ENCODE measurements at places on chromosomes 2 and 18.

DNA sequence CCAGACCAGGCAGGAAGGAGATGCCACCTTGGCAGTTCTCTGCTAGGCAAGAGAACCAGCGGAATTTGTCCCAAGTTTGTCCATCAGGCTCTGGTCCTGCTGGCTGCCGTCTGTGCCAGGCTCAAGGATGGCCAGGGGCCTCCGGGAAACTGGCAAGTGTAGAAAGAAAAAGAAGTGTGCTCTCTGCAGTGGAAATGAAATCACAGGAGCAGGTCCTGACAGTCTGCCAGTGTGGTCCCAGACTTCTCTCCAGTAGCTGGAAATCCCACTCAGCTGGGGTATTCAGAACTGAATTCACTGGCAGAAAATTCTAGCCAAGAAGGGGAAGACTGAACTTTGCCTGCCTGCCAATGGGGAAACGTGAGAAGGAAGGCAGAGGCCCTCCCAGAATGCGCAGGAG is 91.0 kb downstream of the STPG4 start:
- DNase-seq, result no peak

DNA sequence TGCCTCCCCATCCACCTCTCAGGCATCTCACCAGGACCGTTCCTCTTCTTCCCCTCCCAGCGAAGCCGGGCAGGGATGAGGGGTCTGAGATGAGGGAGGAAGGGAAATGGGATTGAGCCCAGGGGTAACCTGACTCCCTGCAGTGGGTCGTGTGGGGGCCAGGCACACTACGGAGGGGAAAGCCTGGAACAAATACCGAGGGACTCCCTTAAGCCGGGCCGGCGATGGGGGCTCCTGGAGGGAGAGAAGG is 250 bp upstream of the SPEG start:
- DNase-seq, result no peak

DNA sequence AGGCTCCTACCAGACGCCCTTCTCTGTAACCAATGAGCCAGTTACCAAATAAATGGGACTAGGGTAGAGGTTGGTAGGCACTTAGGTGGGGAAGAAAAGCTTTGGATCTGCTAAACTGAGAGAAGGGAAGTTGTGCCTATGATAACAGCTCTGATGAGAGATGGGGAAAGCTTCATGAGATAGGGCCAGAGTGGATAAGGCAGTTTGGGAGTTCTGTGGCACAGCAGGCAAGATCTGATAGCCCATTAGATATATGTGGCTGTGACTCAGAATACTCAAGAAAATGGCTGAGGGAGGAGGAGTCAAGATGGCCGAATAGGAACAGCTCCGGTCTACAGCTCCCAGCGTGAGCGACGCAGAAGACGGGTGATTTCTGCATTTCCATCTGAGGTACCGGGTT is 99.8 kb downstream of the PDE11A start:
- DNase-seq, result no peak

- DNase-seq, result no peak
Observed at GRCh38 chr2:178990533-178991241, 59.2 kb downstream of the CCDC141 start.

- DNase-seq, result no peak
Observed at GRCh38 chr2:160826496-160826895, 332.9 kb upstream of the RBMS1 start.

- DNase-seq, result no peak
Observed at GRCh38 chr2:233928594-233929351, 11.6 kb downstream of the TRPM8 start.

DNA sequence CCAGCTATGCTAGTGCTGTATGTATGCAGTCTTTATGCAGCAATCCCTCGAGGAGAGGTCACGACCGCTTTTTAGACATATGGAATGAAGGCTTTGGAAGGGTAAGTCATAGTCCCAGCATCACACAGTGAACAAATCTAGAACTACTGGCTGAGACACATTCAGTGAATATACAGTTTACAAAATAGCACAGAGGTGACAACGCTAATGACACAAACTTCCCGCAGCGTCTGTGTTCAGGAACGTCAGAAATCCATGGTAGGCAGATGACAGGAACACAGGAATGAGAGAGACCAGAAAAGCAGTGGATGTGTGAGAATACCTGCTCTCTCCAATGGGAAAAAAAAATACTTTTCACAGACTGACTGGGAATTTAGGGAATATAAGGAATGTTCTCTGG is 29.6 kb downstream of the CABYR start:
- DNase-seq, result no peak

DNA sequence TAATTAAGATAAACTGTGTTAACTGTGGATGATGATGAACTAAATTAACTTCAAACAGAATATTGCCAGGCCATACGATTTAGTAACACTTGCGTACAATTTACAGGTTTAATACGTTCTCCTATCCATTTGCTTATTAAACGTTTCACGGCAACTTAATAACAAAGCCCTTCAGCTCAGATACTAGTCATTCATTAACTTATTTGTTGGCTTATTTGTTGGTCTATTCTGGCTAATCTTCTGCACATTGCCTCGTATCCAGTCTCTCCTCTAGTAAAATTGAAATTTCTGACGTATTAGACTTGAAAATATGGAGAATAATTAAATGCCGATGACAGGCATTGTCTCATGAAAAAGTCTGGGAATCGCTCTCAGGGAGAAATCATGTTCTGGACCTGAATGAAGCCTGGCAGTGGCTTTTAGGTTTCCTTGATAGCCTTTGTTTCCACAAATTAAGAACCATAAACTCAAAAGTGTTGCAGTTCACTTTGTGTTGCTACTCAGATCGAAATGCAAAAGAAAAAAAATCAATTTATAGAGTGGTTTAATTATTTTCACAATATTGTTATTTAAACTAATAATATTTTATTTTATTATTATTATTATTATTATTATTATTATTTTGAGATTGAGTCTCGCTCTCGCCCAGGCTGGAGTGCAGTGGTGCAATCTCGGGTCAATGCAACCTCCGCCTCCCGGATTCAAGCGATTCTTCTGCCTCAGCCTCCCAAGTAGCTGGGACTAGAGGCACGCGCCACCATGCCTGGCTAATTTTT is 4.5 kb downstream of the SCLY start:
- no peak for DNase-seq

DNA sequence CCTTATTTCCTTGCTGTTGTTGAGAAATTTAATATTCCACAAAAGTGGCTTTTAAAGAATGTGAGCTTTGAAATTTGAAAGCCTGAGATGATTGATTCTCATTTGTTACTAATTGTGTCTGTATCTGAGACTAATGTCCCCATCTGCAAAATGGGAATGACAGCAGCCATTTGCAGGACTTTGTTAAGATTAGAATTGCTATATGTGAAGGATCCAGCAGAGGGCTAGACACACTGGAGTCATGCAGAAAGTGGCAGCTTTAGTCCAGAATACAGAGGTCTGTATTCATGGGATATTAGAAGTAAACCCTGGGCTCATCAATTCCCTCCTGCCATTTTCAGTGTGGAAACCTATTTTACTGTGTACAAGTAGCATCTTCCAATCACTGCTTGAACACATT is 296.5 kb upstream of the GYPC start:
- no peak for DNase-seq

- no peak for DNase-seq
Observed at GRCh38 chr2:212078103-212078502, 460.5 kb downstream of the ERBB4 start.

- no peak for DNase-seq
Observed at GRCh38 chr18:23485386-23485785, 17.9 kb upstream of the RMC1 start.

DNA sequence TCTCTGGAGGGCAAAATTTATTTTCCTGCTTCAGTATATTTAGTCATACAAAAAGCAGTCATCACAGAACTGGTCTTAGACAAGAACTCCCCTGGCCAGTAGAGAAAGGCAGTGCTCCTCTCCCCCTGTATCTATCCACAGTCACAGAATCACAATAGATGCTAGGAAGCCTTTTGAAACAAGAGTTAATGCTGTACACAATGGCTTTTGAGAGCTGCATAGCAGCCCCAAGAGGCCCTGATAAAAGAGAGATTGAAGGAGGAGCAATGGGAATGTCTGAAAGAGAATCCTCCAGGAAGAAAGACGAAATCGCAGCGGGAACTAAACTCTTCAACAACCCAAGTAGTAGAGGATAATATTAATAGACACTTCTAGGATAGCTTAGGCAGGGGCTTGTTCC is 330.2 kb downstream of the RBM43 start:
- no peak for DNase-seq

GRCh38 chr2:134665727-134666506 is 52.9 kb downstream of the TMEM163 start:
- no peak for DNase-seq

DNA sequence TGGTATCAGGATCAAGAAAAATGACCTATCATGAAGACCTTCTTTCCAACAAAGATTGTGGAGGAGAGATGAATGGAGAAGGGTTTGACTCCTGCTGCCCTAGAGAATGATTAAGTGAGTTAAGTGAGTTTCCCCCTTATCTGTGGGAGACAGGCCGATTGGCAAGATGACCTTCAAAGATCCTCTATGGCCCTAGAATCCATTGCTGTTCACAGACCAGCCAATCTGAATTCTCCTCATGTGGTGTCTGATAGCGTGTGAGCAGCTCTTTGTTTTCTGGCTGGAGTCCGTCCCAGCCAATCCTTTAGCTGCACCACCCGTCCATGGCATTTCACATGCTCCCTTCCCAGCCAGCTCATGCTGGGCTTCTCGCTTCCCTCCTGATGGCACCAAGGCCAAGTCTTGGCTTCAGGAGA is 79.4 kb downstream of the MARCHF4 start:
- no peak for DNase-seq

DNA sequence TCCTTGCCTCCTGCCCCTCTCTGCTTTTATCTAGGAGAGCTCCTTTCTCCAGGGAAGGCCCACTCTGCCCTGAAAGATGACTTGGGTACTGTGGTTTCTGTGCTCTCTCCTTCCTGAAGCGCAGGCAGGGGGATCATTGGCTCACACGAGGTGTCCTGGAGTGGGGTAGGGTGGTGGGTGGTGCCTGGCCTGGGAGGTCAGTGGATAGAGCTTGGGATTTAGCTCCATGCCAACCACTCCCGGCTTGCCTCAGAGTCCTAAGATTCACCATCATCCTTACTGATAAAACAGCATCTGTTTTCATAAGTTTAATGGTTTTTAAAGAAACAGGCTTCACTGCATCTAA is 63.1 kb downstream of the CIB4 start:
- DNase-seq, result no peak

GRCh38 chr2:64558445-64559081 is 34.4 kb downstream of the AFTPH start:
- no peak for DNase-seq

- no peak for DNase-seq
Observed at GRCh38 chr2:232447091-232447620, 8.8 kb upstream of the ALPI start.

GRCh38 chr2:27461118-27461517 is 18.9 kb downstream of the KRTCAP3 start:
- DNase-seq, result no peak

DNA sequence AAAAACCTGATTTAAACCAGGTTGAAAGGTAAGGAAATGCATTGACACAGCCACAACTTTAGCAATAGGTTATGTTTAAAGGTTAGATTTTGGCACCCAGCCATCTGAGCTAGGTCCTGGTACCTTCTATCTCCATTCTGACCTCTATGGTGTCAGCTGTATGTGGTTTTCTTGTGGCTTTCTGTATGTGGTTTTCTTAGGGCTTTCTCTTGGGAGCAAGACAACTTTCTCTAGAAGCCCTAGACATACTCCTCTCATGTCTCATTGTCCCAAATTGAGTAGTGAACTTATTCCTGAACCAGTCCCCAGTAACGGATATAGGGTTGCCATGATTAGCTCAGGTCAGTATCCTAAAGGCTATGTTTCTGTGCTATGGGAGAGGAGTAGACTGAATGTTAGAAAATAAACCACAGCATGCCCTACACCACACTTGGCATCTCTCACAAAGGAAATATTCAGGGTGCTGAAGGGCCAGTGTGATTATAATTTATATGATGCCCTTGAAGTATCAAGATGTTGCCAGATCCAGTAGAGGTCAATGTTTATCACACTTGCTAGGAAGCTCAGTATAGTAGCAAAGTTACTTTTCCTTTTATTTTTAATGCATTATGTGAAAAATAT is 176.1 kb downstream of the CAPN13 start:
- DNase-seq, result no peak

DNA sequence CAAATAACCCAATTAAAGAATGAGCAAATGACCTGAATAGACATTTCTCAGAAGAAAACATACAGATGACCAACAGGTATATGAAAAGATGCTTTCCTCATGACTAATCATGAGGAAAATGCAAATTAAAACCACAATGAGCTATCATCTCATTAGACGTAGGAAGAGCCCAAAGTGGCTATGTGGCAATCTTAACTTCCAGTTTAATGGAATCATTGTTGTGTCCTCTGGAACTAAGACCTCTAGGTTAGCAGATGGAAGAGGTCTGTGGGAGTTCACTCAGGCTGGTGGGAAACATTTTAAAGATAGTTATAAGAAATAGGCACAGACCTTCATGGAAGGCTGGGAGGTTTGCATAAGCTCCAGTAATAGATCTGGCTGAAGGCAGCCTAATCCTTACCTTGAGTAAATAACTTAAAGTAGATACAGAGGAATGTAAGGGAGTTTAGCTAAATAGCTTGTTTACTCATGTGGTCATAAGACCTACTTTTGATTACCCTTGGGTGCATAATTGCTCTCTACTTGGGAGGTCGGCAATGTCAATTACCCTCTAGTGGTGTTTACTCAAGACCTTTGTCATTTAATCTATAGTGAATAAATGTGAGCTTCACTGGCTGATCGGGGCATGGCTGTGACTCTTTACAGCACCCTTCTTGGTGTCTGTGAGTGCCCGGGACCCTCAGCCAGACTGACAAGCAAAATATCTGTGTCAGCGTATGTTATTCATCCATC is 119.0 kb downstream of the GULP1 start:
- DNase-seq, result no peak

DNA sequence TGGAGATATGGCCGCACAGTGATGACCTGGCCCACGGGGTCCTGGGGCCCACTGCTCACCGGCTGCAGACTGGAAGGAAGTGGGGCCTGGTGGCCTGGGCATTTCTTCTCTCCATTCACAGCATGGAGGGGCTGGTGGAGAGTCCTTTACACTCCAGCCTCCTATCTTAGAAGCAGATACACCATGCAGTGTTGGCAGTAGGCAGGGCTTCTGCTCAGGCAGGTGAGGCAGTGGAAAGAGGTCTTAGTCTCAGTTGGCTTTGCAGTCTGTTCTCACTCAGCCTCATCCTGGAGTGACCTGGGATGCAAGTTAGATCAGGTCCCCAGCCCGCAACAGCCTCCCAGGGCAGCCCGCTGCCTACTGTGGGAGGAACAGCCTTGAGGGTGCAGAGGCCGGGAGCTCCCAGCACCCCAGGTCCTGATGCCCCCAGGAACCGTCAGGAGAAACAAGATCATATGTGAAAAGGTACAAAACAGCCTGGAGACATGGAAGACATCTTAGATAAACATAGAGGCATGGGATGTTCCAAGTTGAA is 45.8 kb upstream of the OTOS start:
- DNase-seq, result no peak

DNA sequence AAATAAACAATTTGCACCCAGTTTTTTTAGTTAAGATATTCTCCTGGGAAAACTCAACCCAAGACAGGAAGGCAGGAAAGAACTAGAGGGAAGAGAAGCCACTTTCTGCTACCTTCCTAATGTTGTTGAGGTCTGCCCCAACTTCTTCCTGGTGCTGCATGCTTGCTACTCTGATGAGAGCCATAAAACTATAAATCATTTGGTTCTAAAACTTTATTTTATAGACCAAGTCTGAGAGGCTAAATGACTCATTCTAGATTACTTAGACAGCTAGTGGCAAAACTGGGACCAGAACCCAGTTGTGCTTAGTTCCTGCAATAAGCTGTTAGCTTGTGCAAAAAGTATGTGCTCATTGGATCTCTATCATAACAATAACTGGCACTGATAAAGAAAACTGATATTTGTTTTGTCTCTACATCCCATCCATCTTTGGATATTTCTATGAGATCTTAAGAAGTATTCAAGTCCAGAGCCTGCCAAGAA is 344.9 kb upstream of the SLC14A2 start:
- no peak for DNase-seq

All from activated CD4-positive, alpha-beta T cell treated with anti-CD3 and anti-CD28 coated beads, Interleukin-2, amount 50 U/mL, for 4 hours (primary cell).